ENCODE measurements at places on chromosomes 1 and 21. TPM values are rescaled to one million over a fixed set of nuclear protein-coding genes. Genes with fewer than 3 reads are reported as not detected.

GRCh38 chr1:236795757-236796667 lies 920 bp downstream of the MTR start:
- no peaks in the 10 kb centered on the region for H3K36me3 ChIP-seq
- peaks cover 21% of the 10 kb centered on the region for H3K27me3 ChIP-seq
- H3K4me1 ChIP-seq, result peaks cover 19% of the 10 kb centered on the region
- H3K4me3 ChIP-seq, result peak overlapping the region; percentile 90
- DNase-seq, result no peak

DNA sequence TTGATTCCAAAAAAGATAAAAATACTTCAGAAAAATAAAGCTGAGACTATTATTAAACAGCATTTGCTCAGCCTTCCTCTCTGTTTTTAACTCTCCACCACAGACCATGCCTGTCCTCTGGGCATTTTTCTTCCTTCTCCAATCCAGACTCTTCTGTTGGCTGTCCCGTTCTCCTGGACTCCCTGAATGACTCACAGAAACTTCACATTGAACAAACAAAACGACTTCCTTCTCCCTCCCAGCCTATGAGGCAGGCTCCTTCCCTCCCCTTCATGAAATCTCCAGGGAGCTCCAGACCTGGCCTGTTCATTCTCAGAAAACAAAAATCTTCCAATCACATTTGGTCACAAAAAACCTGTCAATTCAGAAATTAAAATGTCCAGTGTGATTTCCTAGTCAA lies 421.3 kb downstream of the NPHP4 start:
- peaks cover 67% of the 10 kb centered on the region for H3K36me3 ChIP-seq
- no peak for DNase-seq
- H3K27me3 ChIP-seq, result peaks cover 3% of the 10 kb centered on the region

DNA sequence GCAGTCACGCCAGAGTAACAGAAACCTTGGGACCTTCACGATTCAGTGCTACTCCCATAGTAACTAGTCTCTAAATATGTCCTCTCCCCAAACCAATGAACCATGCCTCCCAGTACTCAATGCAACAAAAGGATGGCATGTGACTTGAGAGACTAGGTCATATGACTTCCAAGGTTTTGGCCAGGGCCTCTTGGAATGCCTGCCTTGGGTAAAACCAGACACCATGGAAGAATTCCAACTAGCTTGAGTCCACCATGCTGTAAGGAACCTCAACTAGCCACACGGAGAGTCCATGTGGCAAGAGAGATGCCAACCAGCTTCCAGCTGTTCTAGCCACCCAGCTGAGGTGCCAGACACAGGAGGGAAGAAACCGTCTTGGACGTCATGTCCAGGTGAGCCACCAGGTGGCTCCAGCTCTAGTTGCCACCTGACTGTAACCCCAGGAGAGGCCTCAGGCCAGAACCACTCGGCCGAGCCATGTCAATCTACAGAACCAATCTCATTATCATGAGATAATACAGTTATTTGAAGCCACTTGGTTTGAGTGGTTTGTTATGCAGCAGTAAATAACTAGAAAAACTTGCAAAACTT lies 115.0 kb downstream of the SYF2 start:
- no peak overlapping the region for H3K4me3 ChIP-seq
- no peak overlapping the region for H3K27ac ChIP-seq
- H3K27me3 ChIP-seq, result no peaks in the 10 kb centered on the region
- no peaks in the 10 kb centered on the region for H3K4me1 ChIP-seq
- H3K36me3 ChIP-seq, result no peaks in the 10 kb centered on the region

- H3K4me3 ChIP-seq, result no peak overlapping the region
- H3K36me3 ChIP-seq, result no peaks in the 10 kb centered on the region
- H3K27ac ChIP-seq, result peak overlapping the region; percentile 94
- no peak for DNase-seq
Measured at GRCh38 chr1:66350001-66350547, 183.9 kb upstream of the SGIP1 start.

DNA sequence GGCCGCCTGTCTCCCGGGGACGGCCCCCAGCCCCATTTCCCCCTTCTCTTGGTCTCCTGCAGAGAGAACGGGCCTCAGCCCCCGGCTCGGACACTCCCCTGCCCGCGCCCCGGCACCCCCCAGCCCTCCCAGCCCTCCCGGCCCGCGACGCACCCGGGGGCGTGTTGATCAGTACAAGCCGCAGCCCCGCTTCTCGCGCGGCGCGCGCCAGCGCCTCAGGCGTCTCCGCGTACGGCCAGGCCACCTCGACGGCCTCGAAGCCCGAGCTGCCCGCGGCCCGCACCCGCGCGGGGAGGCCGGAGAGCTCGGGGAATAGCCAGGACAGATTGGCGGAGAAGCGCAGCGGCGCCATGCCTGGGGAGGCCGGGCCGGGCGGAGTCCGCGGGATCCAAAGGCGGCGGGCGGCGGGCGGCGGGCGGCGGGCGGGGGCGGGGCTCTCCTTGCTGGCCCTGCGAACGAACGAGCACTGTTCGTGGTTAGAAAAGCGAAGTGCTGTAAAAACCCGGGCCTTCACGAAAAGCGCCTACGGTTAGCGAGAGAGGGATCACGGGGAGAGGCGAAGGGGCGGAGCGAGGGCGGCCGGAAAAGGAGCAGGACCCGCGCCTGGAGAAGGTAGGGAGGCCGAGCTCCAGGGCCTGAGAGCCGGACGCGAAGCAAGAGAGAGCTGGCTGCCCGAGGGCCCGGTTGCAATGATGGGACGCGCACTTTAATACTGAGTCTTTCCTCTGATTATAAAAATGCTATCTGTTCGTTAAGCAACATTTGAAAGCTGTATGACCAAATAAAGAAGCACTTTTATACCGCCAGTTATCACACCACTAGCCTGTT lies at the start of gene HYI:
HYI (minus strand) TSS at position 490 of the 828 bp plus-strand sequence; CDS start at position 352, 138 bp downstream.
- peaks cover 40% of the 10 kb centered on the region for H3K36me3 ChIP-seq
- peak; percentile 88 for DNase-seq
- peak within 1 kb of the TSS; percentile 99 for H3K27ac ChIP-seq
- H3K27me3 ChIP-seq, result peaks cover 22% of the 10 kb centered on the region
- H3K4me3 ChIP-seq, result peak within 1 kb of the TSS; percentile 88
- peaks cover 23% of the 10 kb centered on the region for H3K4me1 ChIP-seq

DNA sequence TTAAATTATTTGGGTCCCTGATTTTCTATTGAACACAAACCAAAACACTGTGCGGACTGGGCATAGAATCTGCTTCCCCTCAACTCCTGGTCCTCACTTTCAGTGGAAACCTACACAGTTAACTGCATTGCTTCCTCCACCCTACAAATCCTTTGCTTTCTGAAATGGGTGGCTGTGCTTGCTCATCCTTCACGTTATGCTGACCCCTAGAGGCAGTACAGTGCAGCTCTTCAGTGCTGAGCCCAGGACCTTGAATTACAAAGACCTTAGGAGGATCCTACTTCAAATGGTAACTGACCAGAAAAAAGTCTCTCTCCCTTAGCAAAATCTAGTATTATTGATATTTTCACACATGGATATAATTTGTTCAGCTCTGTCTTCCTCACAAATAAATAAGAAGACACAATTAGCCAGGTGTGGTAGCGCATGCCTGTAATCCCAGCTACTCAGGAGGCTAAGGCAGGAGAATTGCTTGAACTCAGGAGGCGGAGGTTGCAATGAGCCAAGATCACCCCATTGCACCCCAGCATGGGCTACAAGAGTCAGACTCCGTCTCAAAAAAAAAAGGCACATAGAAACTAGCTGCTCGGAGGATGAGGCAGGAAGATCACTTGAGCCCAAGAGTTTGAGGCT lies 63.4 kb upstream of the L1TD1 start:
- no peak overlapping the region for H3K4me3 ChIP-seq
- H3K27ac ChIP-seq, result no peak overlapping the region
- H3K27me3 ChIP-seq, result no peaks in the 10 kb centered on the region
- peaks cover 8% of the 10 kb centered on the region for H3K4me1 ChIP-seq
- H3K36me3 ChIP-seq, result peaks cover 7% of the 10 kb centered on the region
- DNase-seq, result peak; percentile 64

- no peaks in the 10 kb centered on the region for H3K27me3 ChIP-seq
- H3K36me3 ChIP-seq, result no peaks in the 10 kb centered on the region
- DNase-seq, result no peak
- no peak overlapping the region for H3K27ac ChIP-seq
Measured at GRCh38 chr1:228353601-228354371, 52.8 kb downstream of the TRIM11 start.

DNA sequence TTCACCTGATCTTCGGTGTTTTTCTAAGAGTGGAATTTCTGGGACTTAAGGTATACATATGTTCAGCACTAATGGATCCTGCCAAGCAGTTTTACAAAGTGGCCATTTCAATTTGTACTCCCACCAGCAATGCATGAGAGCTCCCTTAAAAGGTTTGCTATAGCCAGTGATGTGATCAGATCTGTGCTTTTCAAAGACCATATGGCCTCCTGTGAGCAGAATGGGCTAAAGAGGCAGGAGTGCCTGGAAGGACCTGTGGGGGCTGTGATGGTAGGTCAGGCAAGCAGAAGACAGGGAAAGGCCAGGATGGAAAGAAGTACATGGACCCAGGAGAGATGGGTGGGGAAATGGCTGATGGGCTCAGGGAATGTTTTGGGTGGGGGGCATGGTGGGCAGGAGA lies 252.7 kb downstream of the DISC1 start:
- no peak overlapping the region for H3K4me3 ChIP-seq
- no peak overlapping the region for H3K27ac ChIP-seq
- no peak for DNase-seq
- H3K4me1 ChIP-seq, result peaks cover 7% of the 10 kb centered on the region

DNA sequence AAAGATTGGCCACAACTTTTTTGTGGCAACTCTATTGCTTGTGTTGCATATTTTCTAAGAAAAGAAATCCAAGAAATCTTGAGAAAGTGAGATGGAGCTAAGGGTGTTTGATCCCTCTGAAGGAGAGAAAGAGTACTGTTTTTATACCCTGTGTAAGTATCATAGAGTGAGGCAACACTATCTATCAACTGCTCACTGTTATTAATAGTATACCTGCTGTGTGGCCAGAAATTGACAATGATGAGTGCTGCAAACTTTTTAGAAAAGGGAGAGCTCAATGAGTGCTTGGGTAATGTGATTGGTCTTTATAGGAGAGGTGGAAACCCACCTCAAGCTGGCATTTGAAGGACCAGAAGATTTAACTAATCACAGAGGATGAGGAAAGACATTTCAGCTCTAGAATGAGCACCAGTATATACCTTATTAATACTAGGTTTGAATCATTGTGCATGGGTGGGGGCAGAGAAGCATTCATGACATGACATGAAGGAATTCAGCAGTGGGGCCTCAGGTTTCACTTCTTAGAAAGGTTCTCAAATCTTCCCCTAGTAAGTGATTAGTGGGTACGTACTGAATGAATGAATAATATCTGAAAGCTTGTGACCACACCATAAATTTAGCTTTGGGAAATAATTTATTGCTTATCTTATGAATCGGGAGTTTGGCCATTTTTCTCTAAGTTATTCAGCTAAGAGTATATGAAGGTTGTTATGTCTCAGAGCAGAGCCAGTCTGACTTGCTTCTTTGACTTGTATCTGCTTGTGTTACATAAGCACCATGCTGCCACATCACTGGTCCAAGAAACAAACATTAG lies 169.2 kb upstream of the SGIP1 start:
- DNase-seq, result no peak
- H3K4me1 ChIP-seq, result peaks cover 3% of the 10 kb centered on the region
- peaks cover 58% of the 10 kb centered on the region for H3K36me3 ChIP-seq
- no peaks in the 10 kb centered on the region for H3K27me3 ChIP-seq

DNA sequence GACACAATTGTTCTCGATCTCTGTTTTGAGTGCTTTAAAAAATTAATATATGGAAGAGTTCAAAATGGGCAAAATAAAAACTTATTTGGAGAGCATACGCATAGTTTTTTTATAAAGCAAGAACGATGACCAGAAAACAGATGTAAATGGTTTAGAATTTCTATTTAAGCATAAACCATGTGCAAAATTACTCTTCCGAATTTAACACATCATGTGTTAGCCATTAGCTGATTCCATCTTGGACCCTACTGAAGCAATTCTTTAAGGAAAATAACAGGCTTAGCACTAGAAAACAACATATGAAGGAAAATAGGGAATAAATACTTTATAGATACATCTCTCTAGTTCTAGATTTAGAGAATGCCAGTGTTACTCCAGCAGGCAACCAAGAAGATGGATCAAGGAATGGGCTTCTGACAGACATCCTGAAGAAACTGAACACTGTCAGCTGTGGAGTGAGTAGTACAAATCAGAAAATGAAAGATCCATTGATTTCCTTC lies 26.7 kb downstream of the CDC7 start:
- H3K4me3 ChIP-seq, result no peak overlapping the region
- H3K36me3 ChIP-seq, result no peaks in the 10 kb centered on the region
- H3K27me3 ChIP-seq, result no peaks in the 10 kb centered on the region
- DNase-seq, result no peak
- H3K4me1 ChIP-seq, result peaks cover 10% of the 10 kb centered on the region
- H3K27ac ChIP-seq, result no peak overlapping the region

GRCh38 chr21:42028766-42029425 lies 18.7 kb upstream of the ZBTB21 start:
- DNase-seq, result no peak
- no peaks in the 10 kb centered on the region for H3K4me1 ChIP-seq
- no peak overlapping the region for H3K4me3 ChIP-seq
- H3K27ac ChIP-seq, result no peak overlapping the region

DNA sequence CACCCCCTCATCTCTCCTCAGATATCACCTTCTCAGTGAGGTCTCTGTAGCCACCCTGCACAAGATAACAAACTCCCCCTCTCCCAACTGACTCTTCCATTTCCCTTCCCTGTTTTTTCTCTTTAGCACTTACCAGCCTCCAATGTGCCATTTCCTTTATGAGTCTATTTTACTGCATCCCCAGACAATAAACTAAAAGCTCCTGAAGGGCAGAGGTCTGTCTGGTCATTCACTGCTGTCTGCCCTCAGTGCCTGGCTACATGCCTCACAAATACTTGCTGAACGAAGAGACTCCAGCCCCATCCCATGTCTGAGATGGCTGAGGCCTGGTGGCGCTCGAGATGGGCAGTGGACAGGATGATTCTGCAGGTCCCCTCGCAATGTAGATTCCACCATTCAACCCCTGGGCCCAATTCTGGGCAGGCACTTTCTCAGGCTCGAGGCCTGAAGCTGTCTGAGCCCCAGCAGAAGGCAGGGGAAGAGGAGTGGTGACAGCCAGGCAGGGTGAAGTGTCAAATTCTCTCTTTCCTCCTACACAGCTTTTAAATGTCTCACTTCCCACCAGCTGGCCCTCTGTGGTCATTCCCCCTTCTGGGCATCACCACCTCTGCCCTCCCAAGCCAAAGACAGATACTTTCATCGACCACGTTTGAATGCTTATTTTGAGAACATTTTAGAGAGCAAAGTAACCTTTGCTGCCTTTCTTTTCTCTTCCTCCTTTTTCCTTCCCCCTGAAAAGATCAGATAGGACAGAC lies 6.6 kb downstream of the LRRN2 start:
- H3K27ac ChIP-seq, result no peak overlapping the region
- no peak overlapping the region for H3K4me3 ChIP-seq
- peaks cover 24% of the 10 kb centered on the region for H3K4me1 ChIP-seq
- peaks cover 11% of the 10 kb centered on the region for H3K27me3 ChIP-seq

GRCh38 chr1:93661829-93662474 lies 19.7 kb downstream of the BCAR3 start:
- H3K27ac ChIP-seq, result peak overlapping the region; percentile 25
- H3K27me3 ChIP-seq, result no peaks in the 10 kb centered on the region
- H3K4me3 ChIP-seq, result no peak overlapping the region
- peaks cover 51% of the 10 kb centered on the region for H3K4me1 ChIP-seq
- DNase-seq, result no peak

- H3K4me1 ChIP-seq, result peaks cover 27% of the 10 kb centered on the region
- H3K4me3 ChIP-seq, result peak overlapping the region; percentile 40
- H3K27me3 ChIP-seq, result peaks cover 6% of the 10 kb centered on the region
- peak; percentile 73 for DNase-seq
- no peaks in the 10 kb centered on the region for H3K36me3 ChIP-seq
Measured at GRCh38 chr1:37362594-37363385, 111.6 kb upstream of the ZC3H12A start.

GRCh38 chr1:37663426-37664000 lies 28.8 kb upstream of the CDCA8 start:
- no peaks in the 10 kb centered on the region for H3K36me3 ChIP-seq

MAN1A2 gene
- total RNA-seq, result 19.9 TPM

CDC14A gene
- total RNA-seq, result 11.1 TPM

LHX8 gene
- total RNA-seq, result 0.25 TPM

DIP2A gene
- total RNA-seq, result 38.8 TPM

PCSK9 gene
- 47.9 TPM for total RNA-seq

UBE2U gene
- total RNA-seq, result not detected

SLC45A1 gene
- total RNA-seq, result 2.3 TPM
